Right hindlimb (tissue), 1 donor: ENCODE measurements at places on chromosomes 1 and 21.

GRCh38 chr1:241932845-241933244 is 24.7 kb upstream of the BECN2 start:
- DNase-seq, result no peak

GRCh38 chr1:92877792-92878191 is 46.0 kb downstream of the RPL5 start:
- DNase-seq, result no peak

DNA sequence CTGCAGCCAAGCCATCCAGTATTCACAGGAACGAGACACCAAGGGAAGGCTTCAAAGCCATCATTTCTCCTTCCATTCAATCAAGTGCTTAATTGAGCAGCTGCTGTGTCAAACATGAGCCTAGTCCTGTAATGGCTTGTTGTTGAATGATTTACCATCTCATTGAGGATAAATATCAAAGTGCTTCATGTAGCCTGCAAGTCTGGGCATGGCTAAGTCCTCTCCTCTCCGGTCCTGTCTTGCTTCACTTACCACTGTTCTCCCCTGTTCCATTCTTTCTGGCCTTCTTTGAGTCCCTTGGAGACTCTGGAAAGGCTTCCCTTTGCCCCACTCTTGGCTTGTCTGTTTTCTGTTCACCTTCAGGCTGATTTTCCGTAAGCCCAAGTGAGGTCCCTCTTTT is 279.8 kb downstream of the PBX1 start:
- no peak for DNase-seq

DNA sequence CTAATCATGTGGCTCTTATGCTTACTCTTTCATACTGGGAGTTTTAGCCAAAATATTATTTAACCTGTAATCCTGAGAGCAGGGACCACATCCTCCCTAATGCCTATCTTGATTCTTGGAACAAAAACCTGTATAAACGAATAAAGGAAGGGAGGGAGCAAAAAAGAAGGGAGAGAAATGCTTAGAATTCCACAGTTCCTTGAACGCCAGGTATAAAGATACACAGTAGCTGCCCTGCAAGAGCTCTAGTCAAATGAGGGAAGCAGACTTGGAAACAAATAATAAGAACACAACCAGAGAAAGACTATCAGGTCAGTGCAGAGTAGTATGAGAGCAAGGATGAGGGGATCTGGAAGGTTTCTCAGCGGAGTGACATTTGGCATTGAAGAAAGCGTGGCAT is 116.3 kb downstream of the SLC30A10 start:
- DNase-seq, result no peak

DNA sequence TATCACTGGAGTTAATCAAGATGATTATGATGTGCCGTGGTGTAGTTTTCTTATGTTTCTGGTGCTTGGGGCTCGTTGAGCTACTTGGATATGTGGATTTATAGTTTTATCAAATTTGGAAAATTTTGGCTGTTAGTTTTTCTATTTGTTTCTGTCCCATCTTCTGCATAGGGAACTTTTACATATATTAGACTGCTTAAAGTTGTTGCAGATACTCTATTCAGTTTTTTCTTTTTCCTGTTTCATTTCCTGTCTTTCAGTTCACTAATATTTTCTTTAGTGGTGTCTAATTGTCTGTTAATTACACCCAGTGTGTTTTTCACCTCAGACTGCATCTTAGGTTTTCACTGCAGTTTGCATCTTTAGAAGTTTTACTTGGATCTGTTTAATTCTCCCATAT is 247.7 kb downstream of the CAMTA1 start:
- DNase-seq, result no peak

GRCh38 chr1:23384312-23385058 is 14.8 kb upstream of the ZNF436 start:
- no peak for DNase-seq

DNA sequence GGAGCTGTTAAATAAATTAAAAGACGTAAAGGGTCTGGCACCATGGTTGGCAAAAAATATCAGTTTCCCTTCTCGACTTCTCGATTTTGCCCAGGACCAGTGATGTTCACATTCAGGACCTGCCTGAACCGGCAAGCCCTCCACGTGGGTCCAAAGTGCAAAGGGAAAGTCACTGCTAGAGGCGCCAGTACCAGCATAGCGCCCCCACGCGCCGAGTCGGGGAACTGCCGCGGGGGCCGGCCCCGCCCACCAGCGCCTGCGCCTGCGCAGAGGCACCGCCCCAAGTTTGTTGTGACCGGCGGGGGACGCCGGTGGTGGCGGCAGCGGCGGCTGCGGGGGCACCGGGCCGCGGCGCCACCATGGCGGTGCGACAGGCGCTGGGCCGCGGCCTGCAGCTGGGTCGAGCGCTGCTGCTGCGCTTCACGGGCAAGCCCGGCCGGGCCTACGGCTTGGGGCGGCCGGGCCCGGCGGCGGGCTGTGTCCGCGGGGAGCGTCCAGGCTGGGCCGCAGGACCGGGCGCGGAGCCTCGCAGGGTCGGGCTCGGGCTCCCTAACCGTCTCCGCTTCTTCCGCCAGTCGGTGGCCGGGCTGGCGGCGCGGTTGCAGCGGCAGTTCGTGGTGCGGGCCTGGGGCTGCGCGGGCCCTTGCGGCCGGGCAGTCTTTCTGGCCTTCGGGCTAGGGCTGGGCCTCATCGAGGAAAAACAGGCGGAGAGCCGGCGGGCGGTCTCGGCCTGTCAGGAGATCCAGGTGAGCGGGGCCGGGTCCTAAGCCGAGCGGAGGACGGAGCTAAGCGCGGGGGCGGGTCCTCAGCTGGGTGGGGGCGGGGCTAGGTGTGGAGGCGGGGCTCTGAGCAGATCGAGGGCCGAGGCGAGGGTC is at the start of gene PINK1:
Gene PINK1, plus strand, starts transcription at position 269 of the 875 bp plus-strand sequence. Its CDS starts 91 bp downstream, at position 360.
- DNase-seq, result peak; percentile 88

DNA sequence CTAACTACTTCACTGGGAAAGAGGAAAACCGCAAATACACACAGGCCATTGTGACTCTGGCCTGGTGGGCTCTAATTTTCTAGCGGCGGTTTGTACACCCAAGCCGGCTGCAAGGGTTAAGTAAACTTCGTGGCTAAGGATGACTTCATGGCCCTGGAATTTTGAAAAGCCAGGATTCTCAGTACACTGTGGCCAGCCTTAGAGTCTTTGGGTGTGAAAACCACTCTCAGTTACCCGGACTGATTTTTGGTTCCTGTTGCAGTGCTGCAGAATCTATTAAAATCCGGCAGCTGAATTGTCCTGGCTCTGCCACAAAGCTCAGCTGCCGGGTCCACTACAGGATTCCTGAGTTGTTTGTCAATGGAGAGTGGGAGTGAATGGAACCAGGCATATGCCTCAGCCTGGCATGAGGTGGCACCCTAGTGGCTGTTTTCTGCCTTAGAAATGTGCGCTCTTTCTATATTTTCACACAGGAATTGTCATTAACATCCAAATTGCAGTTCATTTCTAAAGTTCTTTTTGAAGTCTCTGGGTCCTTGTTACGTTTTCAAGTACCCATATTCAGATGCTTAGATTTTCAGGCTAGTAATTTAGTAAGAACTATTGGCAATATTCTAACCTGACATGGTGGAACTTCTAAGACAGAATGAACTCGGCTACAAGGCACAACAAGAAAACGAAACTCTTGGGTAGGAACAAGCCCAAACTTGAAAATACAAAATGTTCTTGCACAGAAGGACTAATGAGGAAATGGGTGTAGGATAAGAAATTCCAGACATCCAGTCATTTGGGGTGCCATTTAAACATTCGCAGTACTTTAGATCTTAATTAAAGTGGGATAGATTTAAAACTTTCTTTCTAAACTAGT is 255.9 kb downstream of the NFIA start:
- peak; percentile 89 for DNase-seq

DNA sequence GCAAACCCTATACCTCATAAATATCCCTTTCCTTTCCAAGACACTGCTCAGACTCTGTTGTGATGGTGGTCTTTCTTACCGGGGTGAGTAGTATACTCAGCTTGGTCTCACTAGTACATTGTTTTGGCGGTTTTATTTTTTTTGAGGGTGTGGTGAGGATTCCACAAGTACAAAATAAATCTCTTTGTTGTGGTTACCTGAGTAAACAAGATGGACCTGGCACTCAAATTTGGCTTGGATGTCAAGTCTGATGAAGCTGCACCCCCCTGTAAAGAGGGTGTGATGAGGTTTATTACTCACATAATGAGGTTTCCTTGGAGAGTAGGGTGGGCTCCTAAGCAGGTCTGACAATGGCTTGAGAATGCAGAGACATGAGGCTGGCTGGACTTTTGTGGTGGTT is 68.2 kb upstream of the KCNJ6 start:
- no peak for DNase-seq

GRCh38 chr1:212518188-212519054 is 85.7 kb downstream of the NENF start:
- DNase-seq, result no peak

GRCh38 chr1:31923901-31924535 is 14.2 kb downstream of the PTP4A2 start:
- no peak for DNase-seq

DNA sequence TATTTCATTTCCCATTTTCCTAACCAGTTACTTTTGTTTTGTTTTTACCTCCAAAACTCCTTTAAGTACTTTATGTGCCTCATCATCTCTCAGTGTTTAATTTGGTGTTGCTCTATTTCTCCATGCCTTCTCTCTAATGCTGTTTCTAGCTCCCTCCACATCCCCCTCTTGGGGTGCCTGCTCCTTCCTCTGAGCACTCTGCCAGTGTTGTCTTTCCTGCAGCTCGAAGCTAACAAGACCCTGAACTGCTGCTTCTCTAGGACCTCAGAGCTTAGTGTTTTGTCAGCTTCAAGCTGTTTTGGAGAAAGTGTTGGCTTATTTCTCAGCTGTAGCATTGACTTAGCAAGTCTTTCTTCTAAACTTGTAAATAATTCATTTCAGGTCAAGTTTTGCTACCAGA is 290.6 kb downstream of the DPYD start:
- DNase-seq, result no peak

- DNase-seq, result no peak
Measured at GRCh38 chr1:178188306-178188705, 94.4 kb downstream of the RASAL2 start.

GRCh38 chr1:106785176-106785575 is 271.3 kb upstream of the PRMT6 start:
- DNase-seq, result peak; percentile 48

DNA sequence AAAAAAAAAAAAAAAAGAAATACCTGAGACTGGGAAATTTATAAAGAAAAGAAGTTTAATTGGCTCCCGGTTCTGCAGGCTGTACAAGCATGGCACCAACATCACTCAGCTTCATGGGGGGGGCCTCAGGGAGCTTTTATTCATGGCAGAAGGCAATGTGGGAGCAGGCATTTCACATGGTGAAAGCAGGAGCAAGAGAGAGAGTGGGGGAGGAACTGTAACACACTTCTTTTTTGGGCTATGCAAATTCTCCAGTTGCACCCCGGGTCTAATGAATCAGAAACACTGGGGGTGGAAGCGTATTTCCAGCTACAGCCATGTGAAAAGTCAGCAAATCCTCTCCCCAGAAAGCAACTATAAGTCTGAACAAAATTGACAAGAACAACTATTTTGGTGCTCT is 11.8 kb upstream of the SOD1 start:
- no peak for DNase-seq

DNA sequence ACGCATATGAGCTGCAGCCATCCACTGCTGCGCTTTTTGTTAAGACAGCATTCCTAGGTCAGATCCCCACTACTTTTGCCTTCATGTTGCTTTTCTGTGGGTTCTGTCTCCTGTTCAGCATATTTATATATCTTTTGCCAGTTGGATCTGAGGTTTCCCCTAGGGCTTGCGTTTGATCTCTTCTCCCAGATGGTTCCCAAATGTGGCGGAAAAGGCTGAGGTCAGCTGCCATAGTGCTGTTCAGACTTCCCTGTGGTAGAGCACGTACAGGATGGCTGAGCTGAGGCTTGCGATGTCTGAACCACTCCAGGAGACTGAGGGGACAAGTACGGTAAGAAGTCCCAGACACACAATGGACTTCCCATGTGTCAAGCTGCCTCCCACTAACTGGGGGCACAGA is 39.8 kb downstream of the COL6A1 start:
- DNase-seq, result peak; percentile 27

GRCh38 chr1:112877750-112878149 is 78.2 kb downstream of the SLC16A1 start:
- DNase-seq, result no peak

- peak; percentile 39 for DNase-seq
Measured at GRCh38 chr1:118920124-118920717, 67.9 kb downstream of the TBX15 start.

DNA sequence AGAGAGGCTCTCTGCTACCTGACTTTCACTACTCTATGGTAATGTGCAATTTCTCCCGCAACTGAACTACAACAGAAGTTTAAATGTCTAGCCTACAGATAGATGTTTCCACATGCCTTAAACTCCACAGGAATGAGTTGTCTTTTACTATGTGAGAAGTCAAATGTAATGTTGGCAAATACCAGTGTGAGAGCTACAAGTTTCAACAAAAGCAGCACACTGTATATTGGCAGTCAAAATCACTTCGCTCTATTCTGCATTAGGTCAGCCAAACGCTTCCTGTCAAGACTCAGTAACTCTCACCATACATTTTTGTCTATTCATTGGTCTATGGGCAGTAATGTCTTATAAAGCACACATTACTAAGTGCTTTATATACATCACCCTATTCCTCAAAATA is 41.9 kb downstream of the LUZP1 start:
- no peak for DNase-seq

DNA sequence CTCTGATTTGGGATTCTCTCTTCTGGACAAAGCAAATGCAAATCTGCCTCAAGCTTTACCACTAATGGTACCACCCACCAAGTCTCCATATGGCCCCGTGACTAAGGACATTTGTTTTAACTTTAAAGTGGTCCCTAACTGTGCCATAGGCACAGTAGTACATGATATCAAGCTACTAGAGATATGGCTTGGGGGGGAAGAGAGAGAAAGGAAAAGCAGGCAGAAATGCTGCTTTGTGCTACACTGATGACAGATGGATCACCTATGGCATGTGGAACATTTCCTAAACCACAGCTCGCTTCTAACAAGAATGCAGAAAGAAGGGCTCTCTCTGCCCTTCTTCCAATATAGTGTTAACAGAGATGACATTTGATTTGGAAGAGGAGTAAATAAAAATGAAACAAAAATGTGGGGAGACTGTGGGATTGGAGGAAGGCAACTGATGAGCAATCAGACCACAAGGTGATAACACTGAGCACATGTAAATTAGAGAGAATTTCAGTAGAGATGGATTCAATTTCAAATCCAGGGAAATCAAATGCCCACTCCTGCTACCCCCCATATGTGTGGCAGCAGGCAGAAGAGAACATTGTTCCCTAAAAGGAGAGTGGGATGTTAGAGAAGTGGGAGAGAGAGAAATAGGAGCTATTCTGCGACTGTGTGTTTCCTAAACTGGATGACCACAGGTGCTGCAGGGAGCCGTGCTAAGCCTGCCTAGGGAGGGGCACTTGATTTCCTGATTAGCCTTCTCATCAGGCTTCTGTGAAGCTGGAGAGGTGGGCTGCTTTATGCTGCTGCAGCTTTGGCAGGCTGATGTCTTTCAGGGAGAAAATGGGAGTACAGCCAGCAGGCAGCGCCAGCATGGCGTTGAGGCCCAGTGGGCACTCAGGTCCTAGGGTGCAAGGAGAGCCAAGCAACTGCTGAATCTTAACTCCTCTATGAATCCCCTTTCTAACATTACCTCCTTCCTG is 75.3 kb downstream of the ZNF648 start:
- no peak for DNase-seq
